Hematopoietic multipotent progenitor cell treated with erythropoietin and hydrocortisone succinate and interleukin-3 and kit ligand, for 6 days (in vitro differentiated cells): ENCODE measurements at places on chromosomes 5 and 9.

DNA sequence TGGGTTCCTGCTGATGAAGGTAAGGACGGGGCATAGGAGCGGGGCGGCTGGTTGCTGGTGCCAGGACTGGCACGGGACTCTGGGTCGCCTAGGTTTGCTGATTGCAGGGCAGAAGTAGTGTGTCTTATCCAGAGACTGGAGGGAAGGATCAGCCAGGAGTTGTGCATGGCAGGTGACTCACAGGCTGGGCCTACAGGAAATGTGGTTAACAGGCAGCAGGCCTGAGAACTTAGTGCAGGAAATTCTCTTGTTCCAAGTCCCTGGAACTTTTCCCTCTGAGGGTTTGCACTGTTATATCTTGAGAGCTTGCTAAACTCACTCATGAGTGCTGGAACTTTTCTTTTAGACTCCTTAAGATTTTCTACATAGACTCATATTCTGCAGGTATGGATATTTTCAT, 95.1 kb downstream of the ANXA2R start:
- DNase-seq: peak; percentile 31

DNA sequence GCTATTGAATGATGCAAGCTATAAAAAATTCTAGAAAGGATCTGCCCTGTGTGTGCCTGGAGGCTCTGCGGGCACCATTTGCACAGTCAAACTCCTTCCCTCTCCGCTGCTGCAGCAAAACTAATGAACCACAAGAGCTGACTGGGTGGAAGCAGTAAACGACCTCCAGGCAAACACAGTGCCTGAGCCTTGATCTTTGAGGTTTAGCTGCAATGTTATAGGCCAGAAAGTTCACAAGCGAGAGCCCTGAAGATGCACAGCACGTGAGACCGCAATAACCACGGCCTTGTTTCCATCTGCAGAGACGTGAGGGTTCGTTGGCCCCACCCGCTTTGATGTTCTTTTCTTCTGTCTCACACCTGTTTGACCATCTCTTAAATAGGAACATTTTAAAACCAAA, 69.2 kb upstream of the S1PR3 start:
- DNase-seq: no peak

GRCh38 chr5:138900281-138900965, 25.3 kb upstream of the LRRTM2 start:
- DNase-seq: no peak

DNA sequence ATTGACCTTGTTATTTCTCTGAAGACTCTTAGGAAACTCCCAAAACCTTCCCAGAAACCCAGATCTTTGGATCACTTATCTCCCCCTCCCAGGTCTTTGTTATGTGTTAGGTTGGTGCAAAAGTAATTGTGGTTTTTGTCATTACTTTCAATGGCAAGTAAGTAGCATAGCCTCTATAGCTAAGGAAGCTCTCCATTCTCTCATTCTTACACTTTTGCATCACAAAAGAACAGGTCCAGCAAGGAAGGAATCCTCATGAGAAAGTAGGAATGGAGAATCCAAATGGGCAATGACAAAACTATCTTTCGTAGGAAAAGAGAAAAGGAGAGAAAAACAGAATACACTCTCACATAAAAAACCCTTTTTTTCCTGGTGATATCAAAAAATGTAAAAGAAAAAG, 81.3 kb upstream of the ELAVL2 start:
- no peak for DNase-seq

DNA sequence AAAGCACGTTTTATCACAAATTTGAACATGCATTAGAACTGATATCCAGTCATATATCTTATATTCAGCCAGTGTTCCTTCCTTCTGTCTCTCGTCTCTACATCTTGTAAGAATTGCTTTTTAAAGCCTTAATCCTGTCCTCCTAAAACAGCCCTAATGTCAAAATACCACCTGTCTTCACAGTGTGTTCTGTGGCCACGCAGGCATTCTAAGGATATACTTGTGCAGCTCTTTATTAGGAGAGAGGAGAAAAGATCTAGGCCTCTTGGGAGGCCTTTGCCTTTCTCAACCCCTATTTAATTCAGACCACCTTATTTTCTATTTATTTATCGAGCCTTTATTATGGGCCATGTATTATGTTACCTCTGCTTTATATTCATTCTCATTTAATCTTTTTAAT, 78.3 kb downstream of the MAN2A1 start:
- DNase-seq: no peak

DNA sequence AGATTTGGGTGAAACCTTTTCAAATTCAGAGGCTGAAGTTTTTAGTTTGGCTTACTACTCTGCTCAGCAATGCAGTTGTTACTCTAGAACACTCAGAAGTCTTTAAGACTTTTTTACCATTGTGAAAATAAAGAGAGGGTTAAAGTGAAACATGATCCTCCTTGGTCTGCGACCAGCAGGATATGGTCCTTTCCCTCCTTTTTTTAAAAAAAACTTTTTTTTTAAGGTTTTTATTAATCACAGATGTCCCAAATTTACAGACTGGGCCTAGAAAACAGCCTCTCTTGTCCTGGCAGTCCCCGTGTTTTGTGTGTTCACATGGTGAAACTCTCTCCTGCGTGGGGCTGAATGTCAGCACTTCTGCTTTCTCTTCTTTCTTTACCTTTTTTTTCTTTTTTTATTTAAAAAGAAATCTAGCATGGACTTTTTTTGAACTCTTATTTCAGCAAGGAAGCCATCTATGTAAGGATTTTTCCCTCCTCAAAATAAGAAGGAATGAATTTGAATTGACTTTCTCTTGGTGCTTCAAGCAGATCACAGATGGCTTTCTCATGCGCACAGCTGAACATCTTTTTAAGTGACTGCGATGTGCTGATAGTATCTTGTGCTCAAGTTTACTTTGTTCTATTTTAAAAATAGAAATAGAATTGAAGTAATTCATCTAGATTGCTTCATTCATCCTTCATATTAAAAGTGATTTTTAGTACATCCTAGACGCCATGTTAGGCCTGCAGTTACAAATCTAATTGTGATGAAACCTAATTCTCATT, 128.7 kb upstream of the OTULINL start:
- DNase-seq: no peak

GRCh38 chr5:161676103-161676502, 9.4 kb upstream of the GABRA6 start:
- DNase-seq: peak; percentile 26

DNA sequence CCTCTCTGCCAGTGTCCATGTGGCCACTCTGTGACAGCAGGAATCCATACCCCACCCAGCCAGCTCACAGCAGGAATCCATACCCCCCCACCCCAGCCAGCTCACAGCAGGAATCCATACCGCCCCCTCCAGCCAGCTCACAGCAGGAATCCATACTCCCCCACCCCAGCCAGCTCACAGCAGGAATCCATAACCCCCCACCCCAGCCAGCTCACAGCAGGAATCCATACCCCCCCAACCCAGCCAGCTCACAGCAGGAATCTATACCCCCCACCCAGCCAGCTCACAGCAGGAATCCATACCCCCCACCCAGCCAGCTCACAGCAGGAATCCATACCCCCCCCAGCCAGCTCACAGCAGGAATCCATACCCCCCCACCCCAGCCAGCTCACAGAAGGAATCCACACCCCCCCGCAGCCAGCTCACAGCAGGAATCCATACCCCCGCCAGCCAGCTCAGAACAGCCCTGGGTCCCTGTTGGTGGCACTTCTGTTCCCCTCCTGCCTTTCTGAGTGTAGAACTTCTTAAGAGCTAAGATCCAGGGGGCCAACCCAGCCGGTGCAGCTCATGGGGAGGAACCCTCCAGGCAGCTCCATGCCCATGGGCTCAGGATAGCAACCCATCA, 8.4 kb upstream of the RXRA start:
- no peak for DNase-seq

DNA sequence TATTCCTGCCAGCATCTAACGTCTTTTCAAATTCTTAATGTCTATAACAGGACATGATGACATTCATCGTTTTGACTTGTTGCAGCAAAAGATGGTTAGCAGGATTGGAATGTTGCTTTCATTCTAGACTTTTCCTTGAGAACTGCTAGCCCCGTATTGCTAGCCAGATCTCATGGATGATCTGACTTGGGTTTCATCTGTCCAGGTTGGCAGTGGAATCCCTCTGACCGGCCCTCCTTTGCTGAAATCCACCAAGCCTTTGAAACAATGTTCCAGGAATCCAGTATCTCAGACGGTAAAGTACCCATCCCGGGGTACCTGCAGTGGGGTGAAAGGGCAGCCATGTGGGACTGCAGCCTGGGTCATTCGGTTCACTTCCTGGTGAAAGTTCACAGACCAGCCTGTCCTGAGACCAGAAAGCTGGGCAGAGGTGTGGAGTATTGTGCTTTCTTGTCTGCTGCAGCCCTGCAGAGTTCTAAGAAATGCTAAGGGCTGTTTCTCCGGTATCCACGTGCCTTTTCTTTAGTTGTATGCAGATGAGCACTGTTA, 16.7 kb downstream of the QRFP start:
- no peak for DNase-seq

- DNase-seq: no peak
Measured at GRCh38 chr5:73605223-73606087, 20.5 kb upstream of the ARHGEF28 start.

GRCh38 chr5:115132465-115132864, 37.2 kb downstream of the TRIM36 start:
- DNase-seq: no peak

- DNase-seq: no peak
Measured at GRCh38 chr9:92616199-92616641, 53.7 kb downstream of the IPPK start.

GRCh38 chr9:136937186-136938001, 7.1 kb downstream of the FBXW5 start:
- DNase-seq: no peak

DNA sequence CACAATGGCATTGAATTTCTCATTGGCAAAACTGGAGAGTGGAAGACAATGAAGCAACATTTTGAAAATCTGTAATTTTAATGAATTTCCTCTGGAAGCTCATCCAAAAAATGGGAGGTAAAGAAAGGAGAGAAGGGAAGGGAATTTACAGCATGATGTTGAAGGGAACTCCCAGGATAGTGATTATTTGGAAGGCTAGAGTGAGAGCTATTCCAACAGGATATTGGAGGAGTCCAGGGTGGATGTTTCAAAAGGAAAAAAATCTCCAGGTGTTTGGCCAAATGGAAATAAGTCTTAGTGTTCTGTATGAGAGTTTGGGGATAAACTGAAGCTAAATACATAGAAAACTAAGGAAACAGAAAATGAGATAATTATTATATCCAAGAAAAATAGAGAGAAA, 106.2 kb downstream of the IZUMO3 start:
- DNase-seq: no peak

GRCh38 chr5:149302641-149303040, 31.0 kb downstream of the AFAP1L1 start:
- DNase-seq: no peak

DNA sequence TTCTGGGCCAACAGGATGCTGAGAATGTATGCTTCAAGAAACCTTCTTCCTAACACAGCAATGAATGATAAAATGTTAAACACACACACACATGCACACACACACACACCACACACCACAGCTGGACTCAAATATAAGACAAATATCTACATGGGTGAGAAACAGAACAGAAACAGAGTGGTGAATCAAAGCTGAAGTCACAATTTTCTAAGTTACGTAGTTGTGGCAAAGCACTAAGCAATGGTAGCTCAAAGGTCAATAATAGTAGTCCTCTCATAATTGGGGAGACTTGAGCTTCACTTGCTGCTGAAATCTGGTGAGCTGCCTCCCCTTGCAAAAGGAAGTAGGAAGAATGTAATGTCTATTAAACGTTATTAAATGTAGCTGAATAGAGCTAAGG, 33.7 kb upstream of the ITGA1 start:
- no peak for DNase-seq

DNA sequence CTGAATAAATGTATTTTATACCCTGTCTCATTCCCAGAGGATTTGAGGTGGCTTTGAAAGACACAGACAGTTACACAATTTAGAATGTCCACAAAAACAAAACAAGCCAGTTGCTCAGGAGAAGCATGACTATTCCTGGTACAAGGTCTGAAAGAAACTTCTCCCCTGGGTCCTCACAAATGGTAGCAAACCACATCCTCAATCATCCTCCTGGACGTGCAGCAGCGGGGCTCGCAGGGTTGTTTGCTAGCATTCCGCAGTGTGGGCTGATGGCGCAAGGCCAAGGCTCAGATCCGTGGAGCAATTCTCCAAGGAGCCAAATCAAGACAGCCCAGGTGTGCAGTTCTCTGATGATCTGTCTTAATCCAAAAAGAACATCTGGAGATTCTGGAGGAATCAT, 210.3 kb downstream of the ACTL7B start:
- no peak for DNase-seq

GRCh38 chr5:6961123-6961522, 247.9 kb downstream of the TENT4A start:
- DNase-seq: no peak

DNA sequence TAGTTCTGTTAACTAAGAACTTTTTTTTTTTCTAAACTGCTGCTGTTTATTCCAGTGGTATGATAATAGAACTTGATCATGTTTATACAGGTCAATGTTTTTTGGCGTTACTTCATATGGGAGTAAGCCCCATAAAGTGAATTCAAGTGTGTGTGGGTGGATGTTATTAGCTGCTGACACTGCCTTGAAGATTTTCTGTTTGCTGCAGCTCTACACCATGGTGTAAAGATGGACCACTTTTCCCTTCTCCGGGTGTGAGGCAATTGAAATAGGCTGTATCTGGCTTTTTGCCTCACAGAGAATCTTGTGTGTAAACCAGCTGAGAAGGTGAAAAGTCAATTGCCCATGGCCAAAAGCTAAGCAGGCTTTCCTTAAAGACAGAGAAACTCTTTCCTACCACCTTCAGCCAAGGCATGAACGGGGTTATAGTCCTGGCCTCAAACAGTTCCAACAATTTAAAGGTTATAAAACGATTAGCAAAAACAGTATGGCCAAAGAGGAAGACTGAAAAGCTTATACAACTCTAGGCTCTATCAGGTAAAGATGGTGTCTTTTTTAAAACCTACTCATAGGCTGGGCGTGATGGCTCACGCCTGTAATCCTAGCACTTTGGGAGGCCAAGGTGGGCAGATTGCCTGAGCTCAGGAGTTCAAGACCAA, 33.9 kb upstream of the ABCA1 start:
- DNase-seq: no peak

- DNase-seq: no peak
Measured at GRCh38 chr9:88819476-88819875, 171.8 kb upstream of the S1PR3 start.

DNA sequence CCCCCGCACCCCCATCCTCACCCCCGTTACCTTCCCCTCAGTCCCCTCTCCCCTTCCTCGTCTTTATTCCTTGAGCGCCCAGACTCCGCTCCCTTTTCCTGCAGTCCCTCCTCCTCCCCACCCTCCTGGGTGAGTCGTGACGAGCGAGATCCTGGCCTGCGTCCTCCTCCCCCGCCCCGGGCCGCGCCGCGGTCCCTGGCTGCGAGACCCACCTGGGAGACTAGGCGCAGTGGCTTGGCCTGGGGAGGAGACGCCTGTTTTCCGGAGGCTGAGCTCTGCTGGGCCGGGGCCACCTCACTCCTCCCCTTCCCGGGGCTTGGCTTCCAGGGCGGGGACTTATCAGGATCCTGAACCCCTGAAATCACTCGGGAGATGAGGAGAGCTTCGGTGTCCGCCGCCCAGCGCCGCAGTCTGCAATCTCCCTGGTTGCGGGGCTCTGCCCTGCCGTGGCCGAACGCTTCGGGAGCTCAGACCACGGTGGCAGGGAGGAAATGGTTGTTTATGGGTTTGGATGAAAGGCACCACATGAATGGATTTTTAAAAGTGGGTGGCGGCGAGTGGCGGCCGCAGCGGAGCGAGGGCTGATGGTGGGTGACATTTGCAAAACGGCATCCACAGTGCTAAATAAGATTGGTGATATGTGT, 984 bp downstream of the STXBP1 start:
- DNase-seq: peak; percentile 52
